HL-60 (cell line): ENCODE measurements at places on chromosomes 2 and 18.

DNA sequence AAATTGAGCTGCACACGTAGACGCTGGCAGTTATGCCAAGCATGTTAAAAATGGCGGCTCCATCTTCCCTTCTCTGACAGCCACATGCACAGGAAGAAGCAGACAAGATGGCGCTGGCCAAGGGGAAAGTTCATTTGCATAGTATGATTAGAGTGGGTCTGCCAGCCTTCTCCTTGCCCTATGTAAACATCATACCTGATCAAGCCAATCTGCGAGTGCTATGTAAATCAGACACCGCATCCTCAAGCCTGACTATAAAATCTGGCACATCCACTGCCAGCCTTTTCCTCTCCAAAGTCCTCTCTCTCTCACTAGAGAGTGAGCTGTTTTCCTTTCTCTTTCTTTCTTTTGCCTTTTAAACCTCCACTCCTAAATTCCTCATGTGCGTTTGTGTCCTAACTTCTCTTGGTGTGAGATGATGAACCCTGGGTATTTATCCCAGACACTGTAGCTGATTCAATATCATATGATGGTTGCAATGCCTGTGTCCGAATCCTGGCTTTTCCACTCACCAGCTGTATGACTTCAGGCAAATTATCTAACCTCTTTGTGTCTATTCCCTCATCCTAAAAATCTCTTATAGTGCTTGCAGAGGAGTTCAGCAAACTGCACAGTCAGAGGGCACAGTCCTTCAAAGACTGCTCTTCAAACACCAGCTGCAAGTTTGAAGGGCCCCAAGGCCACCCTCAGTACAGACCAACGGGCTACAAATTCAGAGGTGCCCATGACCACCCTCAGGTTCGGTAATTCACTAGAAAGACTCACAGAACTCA lies 39.3 kb upstream of the ITSN2 start:
- DNase-seq = no peak

- DNase-seq = peak; percentile 54
These were observed 185.3 kb upstream of the ATP5MC3 start for GRCh38 chr2:175366815-175367214.

DNA sequence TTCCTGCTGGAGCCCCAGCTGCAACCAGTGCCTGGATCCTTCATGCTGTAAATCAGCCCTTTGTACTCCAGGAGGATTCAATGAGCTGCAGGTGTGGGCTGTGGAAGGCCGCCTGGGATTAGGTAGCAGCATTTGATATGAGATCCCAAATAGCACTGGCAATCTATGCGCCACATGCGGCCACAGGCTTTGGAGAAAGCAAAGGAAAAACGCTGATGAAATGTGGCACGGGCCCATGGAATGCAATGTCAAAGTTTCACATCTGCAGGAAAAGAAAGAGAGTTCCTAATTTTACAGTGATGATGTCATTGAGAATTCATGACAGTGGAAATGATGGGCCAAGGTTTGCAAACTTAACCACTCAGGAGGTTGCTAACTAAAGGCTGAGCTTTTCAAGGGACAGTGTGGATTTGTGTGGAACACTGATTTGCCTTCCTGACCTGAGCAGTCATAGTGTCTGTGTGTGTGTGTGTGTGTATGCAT lies 216.4 kb upstream of the OSR1 start:
- DNase-seq = no peak

GRCh38 chr2:211068108-211068780 lies 511.8 kb downstream of the CPS1 start:
- no peak for DNase-seq
